GM23248 (cell line): ENCODE measurements at places on chromosomes 7 and 10.

- DNase-seq: no peak
Measured at GRCh38 chr7:43516581-43517342, 66.1 kb upstream of the STK17A start.

GRCh38 chr7:37768611-37769010 lies 79.8 kb upstream of the NME8 start:
- DNase-seq: no peak

- DNase-seq: peak; percentile 86
Measured at GRCh38 chr7:112192236-112193154, 13.7 kb downstream of the DOCK4 start.

GRCh38 chr10:87092861-87093631 lies 1.6 kb downstream of the GLUD1 start:
- peak; percentile 73 for DNase-seq

GRCh38 chr7:105346593-105347322 lies 42.0 kb downstream of the SRPK2 start:
- no peak for DNase-seq

GRCh38 chr10:96968682-96969423 lies 136.8 kb downstream of the LCOR start:
- no peak for DNase-seq

DNA sequence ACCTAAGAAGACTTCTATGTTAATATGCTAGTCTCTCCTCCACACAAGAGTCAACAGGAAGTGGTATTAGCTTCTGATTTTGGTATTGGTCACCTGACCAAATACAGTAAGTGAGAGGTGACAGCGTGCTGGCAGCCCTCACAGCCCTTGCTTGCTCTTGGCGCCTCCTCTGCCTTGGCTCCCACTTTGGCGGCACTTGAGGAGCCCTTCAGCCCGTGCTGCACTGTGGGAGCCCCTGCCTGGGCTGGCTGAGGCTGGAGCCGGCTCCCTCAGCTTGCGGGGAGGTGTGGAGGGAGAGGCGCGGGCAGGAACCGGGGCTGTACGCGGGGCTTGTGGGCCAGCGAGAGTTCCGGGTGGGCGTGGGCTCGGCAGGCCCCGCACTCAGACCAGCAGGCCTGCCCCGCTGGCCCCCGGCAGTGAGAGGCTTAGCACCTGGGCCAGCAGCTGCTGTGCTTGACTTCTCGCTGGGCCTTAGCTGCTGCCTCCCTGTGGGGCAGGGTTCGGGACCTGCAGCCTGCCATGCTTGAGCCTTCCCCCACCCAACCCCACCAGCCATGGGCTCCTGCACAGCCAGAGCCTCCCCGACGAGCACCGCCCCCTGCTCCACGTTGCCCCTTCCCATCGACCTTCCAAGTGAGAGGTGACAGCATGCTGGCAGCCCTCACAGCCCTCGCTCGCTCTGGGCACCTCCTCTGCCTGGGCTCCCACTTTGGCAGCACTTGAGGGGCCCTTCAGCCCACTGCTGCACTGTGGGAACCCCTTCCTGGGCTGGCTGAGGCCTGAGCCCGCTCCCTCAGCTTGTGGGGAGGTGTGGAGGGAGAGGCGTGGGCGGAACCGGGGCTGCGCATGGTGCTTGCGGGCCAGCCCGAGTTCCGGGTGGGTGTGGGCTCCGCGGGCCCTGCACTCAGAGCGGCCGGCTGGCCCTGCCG lies 4.2 kb upstream of the ACSL5 start:
- DNase-seq: no peak

DNA sequence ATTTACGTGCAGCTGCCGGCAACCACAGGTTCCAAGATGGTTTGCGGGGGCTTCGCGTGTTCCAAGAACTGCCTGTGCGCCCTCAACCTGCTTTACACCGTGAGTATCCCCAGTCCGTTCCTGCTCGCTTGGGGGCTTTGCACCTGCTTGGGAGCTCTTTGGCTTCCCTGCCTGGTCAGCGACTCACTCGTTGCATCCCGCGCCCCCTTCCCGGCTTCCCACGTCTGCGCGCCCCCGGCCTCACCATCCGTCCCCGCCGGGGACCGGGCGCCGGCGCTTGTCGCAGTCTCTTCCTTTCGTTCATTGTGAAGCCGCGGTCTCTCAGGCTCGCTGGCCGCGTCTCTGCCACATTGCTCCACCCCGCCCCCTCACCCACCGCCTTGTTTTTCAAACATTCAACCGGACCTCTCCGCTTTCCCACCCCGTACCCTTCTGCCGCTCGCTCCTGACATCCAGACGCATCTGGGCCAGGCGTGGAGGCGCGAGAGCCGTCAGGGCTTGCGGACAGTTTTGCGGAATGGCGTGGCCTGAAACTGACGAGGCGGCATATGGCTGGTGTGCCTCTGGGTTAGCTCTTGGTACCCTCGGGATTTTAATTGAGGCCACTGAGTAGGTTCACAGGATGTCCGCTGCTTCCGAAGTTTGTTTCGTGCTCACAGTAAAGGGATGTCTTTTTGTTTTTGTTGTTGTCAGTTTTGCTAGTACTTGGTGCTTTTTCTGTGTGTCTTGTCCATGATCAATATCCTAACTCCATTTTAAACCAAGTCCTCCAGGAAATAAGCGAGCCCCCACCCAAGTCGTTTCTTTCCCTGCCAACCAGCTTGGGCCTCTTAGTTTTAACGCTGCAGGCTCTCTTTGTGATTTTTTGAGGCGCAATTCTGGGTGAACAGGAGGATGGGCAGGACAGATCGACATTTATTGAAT lies 639 bp downstream of the TSPAN13 start:
- DNase-seq: peak; percentile 60

GRCh38 chr7:16028103-16028502 lies 341.6 kb upstream of the MEOX2 start:
- peak; percentile 92 for DNase-seq

GRCh38 chr7:474605-475424 lies 44.8 kb downstream of the PDGFA start:
- no peak for DNase-seq

DNA sequence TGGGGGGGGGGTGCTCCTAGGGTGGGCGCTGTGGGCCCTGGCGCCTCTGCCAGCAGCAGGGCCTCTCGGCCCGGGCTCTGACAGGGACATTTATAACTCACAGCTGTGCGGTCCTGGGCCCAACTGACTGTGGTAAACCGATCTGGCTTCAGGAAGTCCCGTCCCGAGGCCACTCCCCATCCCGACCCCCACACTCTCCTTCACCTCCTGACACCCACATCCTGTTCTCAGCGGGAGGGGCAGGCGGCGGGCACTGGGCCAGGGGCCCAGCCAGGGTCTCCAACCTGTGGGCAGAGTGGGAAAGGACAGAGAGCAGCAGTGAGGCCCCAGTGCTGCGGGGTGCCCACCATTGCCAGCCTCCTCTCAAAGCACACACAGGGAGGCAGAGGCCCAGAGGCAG lies 69.1 kb downstream of the ZMIZ1 start:
- DNase-seq: no peak

DNA sequence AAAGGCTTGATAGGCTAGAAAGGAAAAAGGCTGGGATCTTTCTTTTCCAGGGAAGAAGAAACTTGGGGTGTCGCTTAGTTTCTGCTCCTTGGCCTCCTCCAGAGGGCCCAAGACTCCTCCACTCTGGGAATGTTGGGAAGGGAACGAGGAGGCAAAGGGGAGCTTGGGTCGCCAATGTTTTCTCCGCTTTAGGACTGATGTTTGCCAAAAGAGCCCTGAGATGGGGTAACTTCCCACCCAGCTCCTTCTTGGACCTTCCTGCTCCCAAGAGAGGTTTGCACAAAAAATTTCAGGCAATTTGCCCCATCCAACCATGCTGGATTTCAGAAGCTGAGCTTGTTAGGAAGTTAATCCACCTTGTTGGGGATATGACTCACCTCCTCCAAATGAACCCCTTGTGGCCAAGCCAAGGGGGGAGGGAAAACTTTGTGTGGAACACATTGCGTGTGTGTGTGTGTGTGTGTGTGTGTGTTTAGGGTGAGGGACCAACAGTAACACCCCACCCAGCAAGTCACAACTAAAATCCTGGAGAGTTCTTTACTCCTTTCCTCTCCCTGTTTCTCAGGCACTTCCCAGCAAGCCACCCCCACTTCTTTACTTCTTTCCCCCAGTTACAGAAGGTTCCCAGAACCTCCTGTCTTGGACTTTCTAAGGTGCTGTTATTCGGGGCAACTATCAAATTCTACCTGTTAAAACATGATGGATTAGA lies 8.7 kb upstream of the HOXA2 start:
- peak; percentile 24 for DNase-seq

GRCh38 chr7:30027065-30027456 lies 559 bp upstream of the FKBP14 start:
- DNase-seq: peak; percentile 75

DNA sequence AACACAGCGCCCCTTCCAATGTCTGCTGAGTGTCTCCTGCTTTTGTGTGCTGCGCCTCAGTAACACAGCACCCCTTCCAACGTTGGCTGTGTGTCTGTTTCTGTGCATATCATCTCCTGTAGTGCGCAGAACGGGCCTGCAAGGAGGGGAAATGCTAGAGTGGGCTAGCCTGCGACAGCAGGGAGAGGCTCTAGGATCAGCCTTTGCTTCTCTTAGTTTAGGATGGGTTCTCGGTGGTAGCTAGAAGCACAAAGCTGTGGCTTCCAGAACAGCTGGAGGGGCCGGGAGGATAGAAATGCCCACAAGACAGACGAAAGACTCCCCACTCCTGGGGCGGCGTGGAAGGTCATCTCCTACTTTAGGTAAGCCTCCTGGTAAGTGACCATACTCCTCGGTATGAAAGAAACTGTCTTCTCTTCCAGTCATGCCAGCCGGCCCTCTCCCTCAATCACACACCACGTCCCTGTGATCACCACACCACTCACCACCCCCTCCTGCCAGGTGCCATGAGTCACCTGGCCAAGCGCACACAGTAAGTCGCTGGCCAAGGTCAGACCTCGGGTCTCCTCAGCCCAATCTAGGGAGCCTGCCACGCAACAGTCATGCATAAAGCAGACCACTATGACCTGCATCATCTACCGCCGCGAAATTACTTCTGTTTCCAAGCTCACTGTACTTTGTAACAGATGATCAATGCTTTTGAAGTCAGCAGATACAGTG lies 4.8 kb downstream of the PITRM1 start:
- DNase-seq: no peak

DNA sequence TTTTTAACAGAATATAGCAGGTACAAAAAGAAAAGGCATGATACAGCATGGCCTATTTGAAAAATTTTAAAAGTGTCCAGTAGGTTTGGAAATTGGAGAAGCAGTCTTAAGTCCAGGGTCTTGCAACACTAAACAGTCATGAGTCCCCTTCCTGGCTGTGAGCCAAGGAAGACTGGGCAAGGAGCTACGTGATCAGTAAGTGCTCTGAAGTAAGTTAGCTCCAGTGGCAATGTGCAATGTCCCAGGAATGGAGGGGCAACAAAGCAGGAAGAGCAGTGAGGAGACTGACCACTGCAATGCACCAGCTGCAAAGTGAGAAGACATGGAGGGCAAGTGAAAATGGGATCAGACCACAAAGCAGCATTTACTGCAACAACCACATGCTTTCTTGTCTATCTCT lies 72.9 kb upstream of the GRID1 start:
- DNase-seq: peak; percentile 89

GRCh38 chr7:78345293-78345911 lies 546.8 kb downstream of the PHTF2 start:
- no peak for DNase-seq

- DNase-seq: peak; percentile 2
Measured at GRCh38 chr10:120005207-120006201, 113.0 kb downstream of the SEC23IP start.

DNA sequence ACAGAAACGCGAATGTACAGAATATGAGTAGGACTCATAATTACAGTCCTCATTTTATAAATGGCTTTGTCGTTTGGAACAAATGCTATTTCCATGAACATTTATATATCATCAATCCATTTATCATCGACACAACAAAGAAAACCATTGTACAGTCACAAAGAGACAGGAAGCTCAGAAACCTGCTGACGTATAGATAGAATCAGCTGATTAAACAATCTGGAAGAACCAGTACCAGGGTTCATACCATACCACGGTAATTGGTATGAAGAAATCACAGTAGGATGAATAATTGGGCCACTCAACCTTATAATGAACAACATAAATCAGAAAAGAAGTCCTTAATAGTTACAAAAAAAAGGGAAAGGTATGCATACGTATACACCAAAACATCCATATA lies 295.0 kb downstream of the PARD3 start:
- DNase-seq: no peak

GRCh38 chr7:149048805-149049204 lies 20.5 kb upstream of the PDIA4 start:
- no peak for DNase-seq

DNA sequence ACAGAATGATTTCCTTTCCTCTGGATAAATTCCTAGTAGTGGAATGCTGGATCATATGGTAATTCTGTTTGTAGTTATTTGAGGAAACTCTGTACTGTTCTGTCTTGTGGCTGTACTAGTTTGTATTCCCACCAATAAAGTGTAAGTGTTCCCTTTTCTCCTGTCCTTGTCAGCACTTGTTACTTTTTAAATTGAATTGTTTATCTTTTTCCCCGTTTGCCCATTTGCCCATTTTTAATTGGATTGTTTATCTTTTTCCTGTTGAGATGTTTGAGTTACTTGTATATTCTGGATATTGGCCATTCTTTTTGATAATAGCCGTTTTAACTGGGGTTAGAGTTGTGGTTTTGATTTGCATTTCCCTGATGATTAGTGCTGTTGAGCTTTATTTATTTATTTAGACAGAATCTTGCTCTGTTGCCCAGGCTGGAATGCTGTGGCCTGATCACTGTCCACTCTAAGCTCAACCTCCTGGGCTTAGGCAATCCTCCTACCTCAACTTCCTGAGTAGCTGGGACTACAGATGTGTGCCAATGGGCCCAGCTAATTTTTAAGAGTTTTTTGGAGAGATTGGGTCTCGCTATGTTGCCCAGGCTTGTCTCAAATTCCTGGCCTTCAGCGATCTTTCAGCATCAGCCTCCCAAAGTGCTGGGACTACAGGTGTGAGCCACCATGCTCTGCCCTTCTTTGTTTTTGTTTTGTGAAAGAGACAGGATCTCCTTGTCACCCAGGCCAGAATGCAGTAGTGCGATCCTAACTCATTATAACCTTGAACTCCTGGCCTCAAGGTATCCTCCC lies 23.0 kb downstream of the BMPR1A start:
- DNase-seq: peak; percentile 30

DNA sequence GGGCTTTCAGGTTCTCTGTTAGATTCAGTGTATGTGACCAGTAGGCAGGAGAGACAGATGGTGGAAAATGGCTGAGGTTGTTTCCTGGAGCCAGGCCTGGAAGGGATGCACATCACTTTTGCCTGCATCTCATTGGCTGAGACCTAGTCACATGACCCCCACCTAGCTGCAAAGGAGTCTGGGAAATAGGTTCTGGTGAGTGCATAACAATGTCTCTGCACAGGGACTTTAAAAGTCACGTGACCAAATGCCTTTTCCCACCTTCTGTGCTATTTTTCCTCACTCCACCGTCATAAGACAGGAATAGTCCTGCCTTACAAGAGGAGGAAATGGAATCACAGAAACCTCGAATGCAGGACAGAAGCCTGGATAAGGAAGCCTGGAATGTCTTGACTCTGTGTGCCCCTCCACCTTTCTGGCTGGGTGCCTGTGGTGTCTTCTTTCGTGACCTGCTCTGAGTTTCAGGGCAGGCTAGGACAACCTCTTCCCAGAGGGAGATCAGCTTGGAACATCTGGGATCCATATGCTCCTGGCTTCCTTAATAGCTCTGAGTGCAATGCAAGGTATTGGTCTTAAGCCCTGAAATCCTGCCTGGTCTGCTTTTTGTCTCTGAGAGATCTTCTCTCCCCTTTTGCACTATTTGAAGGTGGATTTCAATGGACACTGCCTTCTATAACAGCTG lies 139.9 kb upstream of the ZNF438 start:
- DNase-seq: peak; percentile 10
